ENCODE measurements at places on chromosomes 12 and 14.

DNA sequence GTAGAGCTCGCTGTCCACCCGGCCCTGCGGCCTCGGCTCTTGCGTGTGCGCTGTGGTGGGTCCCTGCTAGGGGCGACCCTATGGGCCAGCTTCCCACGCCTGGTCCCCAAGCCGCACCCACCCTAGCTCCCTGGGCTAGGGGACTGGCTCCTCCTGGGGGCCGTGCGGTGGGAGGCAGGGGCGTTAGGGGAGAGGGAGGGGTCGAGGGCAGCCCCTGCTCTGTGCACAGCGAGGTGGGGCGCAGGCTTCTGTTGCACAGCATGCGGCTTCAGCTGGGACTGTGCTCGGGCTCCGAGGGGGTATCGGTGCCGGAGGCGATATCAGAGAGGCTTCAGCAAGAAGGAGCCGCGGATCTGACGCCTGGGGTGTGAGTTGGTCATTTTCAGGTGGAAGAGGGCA is 86.1 kb downstream of the ALG10 start:
- no peak for DNase-seq

DNA sequence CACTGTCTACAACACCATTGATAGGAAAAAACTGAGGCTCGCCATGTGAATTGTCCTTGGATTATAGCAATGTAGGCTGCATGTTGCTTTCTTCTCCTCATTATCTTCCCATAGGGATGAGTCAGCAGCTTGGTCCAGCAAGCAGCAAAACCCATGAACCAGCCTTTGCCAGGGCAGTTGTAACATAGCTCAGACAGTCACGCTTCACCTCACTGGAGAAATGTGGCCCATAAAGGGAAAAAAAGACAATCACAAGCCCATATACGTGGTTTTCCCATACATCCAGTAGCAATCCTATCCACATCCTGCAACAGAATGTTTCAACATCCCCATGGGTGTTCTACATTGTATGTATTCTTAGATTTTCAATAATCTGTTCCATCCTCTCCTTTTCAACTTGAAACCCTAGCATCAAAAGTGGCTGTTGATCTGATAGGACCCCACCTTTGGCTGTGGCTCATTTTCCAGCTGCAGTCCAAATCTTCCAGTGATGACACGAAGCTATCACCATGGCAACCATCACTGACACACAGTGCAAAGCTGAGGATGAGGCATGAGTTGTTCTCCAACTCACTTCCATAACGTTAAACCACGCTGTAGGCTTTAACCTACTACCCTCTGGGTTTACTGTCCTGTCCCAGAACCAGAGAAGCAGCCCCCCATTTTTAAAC is 34.0 kb downstream of the GRIN2B start:
- no peak for DNase-seq

GRCh38 chr12:24360057-24360456 is 410.6 kb upstream of the SOX5 start:
- DNase-seq = no peak

DNA sequence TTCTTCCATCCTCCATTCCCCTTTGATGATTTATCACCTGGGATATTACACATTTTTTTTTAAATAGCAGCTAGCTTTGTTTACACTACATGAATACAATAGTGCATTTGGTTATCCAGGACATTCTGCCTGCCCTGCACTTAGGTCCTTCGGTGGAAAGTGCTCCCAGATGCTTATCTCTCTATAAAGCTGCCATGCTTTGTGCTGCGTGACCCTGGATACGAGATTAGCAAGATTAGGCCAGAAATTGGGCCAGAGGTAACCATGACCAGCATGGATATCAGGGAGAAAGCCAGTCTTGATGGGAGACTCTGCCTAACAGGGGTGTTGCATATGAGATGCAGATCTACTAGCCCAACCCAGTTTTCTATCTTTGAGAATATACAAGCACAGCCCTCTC is 12.1 kb upstream of the KRT83 start:
- no peak for DNase-seq

DNA sequence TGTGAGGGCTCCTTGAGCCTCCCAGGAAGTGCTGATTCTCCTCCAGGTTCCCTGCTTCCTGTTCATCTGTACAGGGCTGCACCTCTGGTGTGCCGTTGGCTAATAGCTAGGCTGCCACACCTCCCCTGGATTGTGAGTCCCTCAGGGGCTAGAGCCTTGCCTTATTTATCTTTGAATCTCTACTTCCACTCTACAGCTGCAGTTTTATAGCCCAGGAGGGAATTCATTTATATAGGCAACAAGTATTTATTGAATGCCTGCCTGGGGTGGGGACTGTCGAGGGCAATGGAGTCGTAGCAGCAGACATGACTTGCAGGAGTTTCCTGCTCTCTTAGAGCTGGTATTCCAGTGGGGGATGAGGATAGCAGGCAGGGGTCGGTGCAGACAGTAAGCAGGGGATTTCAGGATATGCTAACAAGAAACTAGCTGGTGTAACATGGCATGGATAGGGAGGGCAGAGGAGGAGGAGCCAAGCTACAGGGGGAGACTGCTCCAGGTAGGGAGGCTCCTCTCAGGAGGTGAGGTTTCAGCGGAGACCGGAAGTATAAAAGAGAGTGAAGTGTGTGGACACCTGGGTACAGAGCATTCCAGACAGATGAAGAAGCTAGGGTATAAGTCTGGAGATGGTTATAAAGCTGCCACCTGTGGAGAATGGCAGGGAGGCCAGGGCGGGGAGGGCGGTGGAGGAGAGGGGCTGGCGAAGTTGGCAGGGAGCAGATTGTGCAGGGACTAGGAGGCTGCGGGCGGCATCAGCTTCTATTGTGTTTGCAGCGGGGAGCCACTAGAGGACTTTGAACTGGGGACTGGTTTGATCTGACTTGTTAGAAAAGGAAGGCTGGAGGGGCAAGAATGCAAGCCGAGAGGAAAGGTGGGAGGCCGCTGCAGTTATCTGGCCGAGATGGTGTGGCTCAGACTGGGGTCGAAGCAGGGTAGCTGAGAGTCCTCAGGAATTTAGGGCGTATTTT is 17.2 kb downstream of the USP30 start:
- no peak for DNase-seq

All from activated T-helper 9 cell treated with anti-CD3 and anti-CD28 coated beads, Interleukin-2, amount 50 U/mL, for 16 hours (primary cell).